ENCODE measurements at places on chromosomes 11 and 22. TPM values are rescaled to one million over a fixed set of nuclear protein-coding genes. Genes with fewer than 3 reads are reported as not detected.

DNA sequence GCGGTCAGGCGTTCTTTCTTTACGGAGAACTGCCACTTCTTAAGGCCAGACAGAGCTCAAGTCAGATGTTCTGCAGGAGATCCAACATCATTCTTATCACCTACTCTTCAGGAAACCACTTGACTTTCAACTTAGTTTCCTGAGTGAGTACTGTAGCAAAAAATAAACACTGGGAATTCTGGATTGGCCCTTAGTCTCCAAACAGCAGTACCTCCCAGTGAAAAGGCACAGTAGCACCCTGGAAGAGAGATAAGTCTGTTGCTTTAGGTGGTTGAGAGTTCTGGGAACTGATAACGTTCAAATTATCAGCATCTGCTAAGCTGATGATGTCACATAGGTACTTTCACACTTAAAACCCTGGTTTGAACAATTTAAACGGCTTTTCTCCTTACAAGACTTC, 971.8 kb upstream of the TENM4 start:
- no peak for DNase-seq

TRIM6 gene
- 0.91 TPM for total RNA-seq

LMNTD2 gene
- 0.22 TPM for total RNA-seq

DNA sequence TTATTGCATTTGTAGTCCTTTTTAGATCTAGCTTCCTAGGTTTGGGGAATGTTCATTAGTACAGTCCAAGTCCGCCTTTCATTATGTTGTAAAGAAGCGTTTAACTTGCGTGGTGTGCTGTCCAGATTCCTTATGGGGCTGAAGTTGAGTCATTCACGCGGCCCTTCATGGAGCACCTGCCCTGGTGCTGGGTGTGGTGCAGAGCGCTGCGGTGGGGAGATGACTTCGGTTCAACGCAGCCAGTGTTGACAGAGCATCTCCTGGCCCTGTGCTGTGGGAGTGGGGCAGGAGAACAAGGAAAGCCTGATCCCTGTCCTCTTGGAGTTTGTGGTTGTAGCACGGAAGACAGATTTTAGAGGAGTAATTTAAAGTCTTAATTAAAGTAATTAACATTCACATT, 152.0 kb downstream of the TBC1D22A start:
- DNase-seq: no peak

DNA sequence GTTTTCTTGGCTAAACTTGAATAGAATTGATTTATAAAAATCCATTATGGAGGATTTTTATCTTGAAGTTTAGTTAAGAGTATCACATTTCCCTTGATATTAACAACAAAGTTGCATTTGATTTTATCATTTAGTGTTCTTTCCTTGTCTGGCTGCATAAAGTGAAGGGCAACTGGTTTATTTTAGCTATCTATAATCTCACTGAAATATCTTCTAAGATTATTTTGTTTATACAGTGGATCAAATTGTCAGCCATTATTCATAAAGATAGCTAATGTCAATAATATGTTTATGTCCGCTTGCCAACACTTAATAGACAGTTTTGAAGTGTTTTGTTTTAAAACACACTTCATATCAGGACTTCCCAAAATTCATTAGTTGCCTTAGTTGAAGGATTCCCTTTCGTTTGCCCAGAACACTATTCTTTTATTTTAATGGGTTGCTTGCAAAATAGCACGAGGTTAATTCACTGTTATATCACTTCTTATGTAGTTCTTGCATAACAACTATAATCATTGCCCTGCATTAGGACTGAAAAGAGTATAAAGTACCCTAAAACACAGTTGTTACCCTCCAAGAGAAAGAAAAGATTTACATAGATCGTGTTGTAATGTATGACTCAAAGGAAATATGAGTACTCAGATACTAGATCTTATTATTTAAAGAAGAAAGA, 73.0 kb downstream of the MSANTD4 start:
- no peak for DNase-seq
